Stimulated activated CD4-positive, alpha-beta T cell treated with anti-CD3 and anti-CD28 coated beads, Interleukin-12 subunit alpha, Interleukin-12 subunit beta, amount 100 ng/mL, for 4 hours (primary cell): ENCODE measurements at places on chromosomes 5 and 9.

DNA sequence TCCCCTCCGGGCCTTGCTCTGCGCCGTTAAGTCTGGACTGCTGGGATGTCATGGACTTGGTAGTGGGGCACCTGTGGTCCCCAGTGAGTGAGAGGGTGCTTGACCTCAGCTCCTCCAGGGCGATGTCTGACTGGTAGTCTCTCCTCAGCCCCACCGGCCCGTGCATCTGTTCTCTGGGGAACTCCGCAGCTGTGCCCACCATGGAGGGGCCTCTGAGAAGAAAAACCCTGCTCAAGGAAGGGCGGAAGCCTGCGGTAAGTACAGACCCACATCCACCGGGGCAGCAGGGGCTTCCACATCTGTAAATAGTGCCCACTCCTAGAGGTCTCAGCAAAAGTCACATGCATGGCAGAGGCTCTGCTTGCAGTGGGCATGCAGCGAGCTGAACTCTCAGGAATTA is 52.6 kb upstream of the GARNL3 start:
- DNase-seq, result no peak

DNA sequence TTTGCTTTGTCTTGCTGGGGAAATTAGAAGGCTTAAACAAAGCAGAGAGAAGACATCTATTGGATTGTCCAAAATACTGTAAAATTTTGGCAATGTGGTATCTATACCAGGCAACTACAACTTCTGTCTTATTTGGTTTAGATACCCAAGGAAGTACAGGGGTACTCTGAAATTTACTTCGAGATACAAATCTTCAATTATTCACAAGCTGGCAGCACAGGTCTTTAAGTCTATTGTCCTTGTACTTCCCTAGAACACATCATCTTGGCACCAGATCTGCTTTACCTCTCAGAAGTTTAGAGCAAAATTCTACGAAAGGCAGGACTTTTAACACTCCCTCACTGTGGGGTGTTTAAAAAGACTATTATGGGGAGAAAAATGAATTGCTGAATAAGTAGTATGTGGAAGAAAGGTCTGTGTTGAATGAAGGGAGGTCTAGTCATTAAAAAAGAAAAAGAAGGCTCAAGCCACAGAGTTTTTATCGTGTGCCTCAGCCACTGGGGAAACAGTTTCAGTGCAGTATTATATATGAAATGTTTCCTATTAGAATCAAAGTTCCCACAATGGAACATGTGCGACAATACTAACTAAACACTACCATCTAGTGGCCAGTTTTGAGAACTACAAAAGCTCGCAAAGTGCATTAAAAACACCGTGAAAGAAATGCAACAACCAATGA is 93.7 kb downstream of the PDE4D start:
- DNase-seq, result no peak

- DNase-seq, result no peak
Observed at GRCh38 chr5:88207575-88207974, 61.1 kb downstream of the TMEM161B start.

- DNase-seq, result no peak
Observed at GRCh38 chr9:130914417-130915095, 17.9 kb upstream of the QRFP start.

GRCh38 chr9:10371824-10372223 is 241.0 kb downstream of the PTPRD start:
- no peak for DNase-seq

DNA sequence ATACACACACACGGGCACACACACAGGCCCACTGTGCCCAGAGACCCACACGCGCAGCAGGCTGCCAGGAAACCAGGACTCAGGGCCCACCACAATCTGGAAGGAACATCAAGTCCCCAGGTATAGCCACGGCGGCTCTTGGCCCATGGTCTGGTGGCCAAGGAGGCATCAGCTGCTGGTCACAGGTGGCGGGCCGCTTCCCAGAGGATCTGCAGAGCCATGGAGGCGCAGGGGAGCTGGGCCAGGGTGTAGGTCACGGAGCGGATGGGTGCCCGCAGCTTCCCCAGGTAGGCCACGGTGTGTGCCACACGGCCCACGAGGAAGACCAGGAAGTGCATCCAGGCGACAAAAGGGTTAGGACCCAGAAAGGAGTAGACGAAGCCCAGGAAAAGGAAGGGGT is 13.4 kb downstream of the PTGES start:
- DNase-seq, result no peak

DNA sequence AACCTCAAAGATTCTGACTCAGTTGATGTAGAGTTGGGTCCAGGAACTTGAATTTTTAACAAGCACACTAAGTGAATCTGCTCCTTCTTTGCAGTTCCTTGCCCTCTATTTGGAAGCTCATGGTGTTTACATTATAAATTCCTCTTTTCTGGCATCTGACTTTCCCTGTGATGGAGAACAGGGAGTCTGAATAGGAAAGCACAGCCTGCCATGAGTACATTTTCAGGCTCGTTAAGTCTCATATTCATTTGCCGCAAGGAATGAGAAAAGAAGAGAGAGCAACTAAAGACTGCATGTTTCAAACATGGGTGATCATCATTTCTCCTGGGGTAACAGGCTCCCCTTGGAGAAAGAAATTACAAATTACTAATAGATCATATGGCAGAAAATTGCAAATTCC is 468.1 kb upstream of the DMAC1 start:
- no peak for DNase-seq

GRCh38 chr5:88979244-88979643 is 96.3 kb upstream of the MEF2C start:
- no peak for DNase-seq

- no peak for DNase-seq
Observed at GRCh38 chr5:162067655-162068411, at the start of gene GABRG2. Gene GABRG2, plus strand, starts transcription at chr5:162067773. Its CDS starts 227 bp downstream, at chr5:162068000.

GRCh38 chr5:32439086-32439642 is 5.4 kb downstream of the ZFR start:
- DNase-seq, result no peak

GRCh38 chr5:15786884-15787283 is 286.9 kb downstream of the FBXL7 start:
- no peak for DNase-seq

GRCh38 chr5:159762921-159763320 is 153.4 kb upstream of the ADRA1B start:
- DNase-seq, result no peak

DNA sequence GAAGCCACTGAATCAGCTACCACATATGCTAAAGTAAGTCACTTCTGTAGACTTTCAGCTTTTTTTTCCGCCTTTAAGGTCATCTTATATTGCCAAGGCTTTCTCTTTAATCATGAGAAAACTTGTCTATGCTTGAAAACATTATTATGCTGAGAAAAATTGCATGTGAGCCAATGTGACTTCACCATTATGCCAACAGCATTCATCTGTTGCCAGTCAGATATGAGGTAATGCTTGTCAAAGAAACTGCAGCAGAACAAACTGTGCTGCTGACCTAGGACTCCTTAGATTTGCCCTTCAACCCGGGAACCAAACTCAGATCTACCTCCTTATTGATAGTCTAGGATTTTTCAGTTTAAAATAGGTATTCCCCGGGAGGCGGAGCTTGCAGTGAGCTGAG is 34.3 kb downstream of the SLC44A1 start:
- DNase-seq, result no peak

- no peak for DNase-seq
Observed at GRCh38 chr9:108160706-108161355, 671.3 kb upstream of the KLF4 start.

- DNase-seq, result no peak
Observed at GRCh38 chr9:131167146-131167692, 41.8 kb downstream of the NUP214 start.

GRCh38 chr5:107806705-107807104 is 136.0 kb upstream of the EFNA5 start:
- DNase-seq, result no peak

- DNase-seq, result no peak
Observed at GRCh38 chr5:59123595-59124561, 541.0 kb downstream of the RAB3C start.

DNA sequence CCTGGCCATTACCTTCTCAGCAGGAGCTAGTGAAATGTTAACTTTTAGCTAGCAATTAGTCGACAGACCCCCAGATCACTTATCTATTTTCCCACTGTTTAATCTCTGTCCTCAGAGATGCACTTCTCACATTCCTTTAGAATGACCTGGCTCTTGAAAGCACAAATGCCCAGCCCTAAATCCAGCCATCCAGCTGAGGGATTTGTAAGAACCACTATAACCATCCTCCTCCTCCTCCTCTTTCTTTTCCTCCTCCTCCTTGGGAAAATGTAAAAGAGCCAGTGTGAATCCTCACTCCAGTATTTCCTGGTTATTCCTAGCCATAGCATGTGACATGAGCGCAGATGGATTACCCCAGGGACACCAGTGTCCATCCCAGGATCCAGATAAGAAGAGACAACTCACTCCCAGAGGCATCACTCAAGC is 124.3 kb downstream of the ENC1 start:
- no peak for DNase-seq

DNA sequence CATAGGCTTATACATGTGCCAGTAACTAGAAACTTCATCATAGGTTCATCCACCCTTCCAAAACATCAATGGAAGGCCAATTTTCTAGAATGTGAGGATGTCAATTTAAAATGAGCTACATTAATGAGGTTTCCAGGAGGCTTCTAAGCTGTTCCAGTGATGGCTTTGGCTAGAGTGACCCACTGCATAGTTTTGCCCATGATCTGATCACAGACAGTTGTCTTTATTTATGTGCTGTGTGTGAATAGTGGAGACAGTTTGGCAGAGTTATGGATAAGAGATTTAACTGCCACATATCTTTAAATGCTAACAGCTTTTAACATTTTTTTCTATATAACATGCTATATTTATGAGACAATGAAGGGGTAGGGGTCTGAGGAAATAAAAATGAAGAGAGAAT is 139.0 kb upstream of the ZNF462 start:
- DNase-seq, result no peak

- no peak for DNase-seq
Observed at GRCh38 chr9:93588641-93589609, 12.5 kb downstream of the PHF2 start.
